Myocyte (in vitro differentiated cells): ENCODE measurements at places on chromosomes 12 and 14.

DNA sequence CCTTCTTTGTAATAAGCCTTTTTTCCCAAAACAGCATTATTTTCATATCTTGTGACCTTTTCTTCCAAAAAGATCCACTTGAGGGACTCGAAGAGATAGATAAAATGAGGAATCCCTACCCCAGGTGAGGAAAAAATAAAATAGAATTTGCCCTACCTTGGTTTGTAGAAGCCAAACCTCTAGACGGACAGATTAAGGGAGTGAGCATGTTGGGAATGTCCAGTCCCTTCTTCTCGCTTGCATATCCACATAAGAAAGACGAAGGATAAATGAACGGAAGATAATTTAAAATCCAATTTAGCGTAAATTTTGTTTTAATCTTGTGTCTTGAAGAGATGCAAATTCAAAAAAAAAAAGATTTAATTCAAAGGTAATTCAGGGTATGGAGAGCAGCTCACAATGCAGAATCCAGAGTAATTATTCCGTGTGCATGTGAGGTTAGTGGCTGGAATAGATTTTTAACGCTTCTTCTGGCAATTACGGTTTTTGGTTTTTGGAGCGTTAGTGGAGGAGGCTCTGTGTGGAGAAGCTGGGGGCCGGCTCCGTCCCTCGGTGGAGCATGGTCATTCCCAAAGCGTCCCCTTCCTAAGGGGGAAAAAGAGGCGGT, 1.5 kb downstream of the GRIN2B start:
- DNase-seq = no peak

- no peak for DNase-seq
Measured at GRCh38 chr14:69711477-69711876, 55.5 kb upstream of the SRSF5 start.

GRCh38 chr12:48991247-48992050, 7.7 kb downstream of the DDN start:
- DNase-seq = no peak

DNA sequence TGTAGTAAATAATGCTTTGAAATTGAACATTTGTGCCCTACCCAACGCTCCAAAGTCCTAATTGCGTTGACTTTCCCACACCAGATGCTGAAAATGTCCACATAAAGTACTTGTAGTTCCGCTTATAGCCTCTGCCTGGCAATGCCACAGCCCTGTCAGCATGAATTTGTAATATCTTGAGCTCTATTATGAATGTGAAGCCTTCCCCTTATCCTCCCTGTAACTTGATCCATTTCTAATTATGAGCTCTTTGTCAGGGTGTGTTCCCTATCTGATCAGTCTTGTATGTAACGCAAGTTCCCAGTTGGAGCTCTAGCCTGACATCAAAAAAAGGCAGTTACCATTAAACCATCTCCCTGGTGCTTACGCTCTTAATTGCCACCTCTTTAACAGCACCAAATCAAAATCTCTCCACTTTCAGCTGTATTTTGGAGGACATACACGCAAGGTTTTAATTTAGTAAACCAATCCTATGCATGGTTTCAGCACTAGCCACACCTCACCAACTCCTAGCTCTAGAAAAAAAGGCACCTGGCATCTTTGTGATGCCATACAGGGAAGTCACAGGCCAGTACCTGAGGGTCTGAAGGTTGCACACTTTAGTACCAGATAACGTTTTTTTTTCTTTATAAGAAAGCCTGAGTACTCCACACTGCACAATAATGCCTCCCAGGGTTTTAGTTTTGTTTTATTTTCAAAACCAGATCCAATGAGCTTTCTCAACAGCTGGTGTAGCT, 69.3 kb downstream of the EEA1 start:
- DNase-seq = peak; percentile 41

DNA sequence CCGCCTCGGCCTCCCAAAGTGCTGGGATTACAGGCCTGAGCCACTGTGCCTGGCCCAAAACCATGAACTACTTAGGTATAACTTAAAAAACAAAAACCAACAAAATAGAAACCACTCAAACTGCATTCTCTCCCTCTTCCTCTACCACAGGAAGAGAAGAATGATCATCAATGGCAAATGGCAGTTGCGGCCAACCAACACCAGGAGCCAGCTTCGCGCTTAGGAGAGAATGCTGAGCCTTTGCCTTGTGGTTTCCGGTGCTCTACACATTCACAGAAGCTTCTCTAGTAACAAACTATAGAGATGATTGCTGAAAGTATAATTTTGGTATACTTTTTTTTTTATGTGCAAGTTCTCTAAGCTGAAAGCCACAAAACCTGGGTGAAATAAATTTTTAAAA, 17.1 kb downstream of the CATSPERB start:
- DNase-seq = no peak

- no peak for DNase-seq
Measured at GRCh38 chr12:52698651-52699340, 4.5 kb downstream of the KRT77 start.

- DNase-seq = no peak
Measured at GRCh38 chr14:84937016-84937415, 592.9 kb upstream of the FLRT2 start.

GRCh38 chr12:15707516-15708199, 81.5 kb downstream of the EPS8 start:
- DNase-seq = no peak

- peak; percentile 22 for DNase-seq
Measured at GRCh38 chr14:60735416-60735815, 855 bp downstream of the MNAT1 start.

DNA sequence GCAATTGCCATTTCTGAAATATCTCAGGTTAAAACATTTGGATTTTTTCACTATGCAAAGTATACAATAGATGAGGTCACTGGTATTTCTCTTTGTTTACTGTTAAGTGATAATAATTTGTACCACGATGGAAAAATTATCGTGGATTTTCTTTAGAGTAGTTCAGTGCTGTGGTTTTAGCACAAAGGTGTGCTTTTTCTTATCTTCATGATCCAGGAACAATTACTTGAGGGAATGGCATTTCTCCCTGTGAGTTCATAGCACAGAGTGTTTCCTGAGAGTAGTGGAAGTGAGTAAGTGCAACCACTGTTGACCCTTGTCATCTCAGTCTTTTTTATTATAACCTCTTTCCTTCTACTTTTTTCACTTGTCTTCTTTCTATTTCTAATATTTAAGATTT, 86.8 kb downstream of the FGD4 start:
- no peak for DNase-seq

DNA sequence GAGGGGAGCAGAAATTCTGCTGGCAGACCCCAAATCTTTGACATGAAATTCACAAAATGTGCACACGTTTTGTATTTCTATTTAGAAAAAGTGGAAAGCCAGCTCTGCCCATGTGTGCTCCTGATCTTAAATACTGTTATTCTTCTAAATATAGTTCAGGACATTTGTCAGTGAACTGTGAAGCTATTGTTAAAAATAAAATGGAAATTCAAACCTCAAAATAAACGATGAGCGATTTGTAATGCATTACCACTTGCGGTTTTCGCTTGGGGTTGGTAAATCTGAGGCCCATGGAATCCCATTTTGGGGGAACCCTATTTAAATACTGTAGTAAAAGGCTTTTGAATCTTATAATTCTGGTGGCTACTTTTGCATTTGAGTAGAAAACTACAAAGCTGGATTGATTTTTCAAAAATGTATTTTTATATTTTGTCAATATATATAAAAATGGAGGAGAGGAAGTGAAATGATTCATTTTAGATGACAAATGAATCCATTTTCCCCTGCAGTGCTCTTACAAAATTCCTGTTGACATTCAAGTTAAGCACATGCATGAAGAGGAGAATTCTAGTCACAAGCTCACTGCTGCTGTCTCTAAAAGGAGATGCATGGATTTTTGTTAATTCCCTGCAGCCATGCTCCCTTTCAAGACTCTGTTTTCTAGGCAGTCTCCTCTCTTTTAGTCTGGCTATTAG, 47.1 kb downstream of the FLRT2 start:
- peak; percentile 79 for DNase-seq

- no peak for DNase-seq
Measured at GRCh38 chr12:85823436-85824180, 12.6 kb downstream of the RASSF9 start.

DNA sequence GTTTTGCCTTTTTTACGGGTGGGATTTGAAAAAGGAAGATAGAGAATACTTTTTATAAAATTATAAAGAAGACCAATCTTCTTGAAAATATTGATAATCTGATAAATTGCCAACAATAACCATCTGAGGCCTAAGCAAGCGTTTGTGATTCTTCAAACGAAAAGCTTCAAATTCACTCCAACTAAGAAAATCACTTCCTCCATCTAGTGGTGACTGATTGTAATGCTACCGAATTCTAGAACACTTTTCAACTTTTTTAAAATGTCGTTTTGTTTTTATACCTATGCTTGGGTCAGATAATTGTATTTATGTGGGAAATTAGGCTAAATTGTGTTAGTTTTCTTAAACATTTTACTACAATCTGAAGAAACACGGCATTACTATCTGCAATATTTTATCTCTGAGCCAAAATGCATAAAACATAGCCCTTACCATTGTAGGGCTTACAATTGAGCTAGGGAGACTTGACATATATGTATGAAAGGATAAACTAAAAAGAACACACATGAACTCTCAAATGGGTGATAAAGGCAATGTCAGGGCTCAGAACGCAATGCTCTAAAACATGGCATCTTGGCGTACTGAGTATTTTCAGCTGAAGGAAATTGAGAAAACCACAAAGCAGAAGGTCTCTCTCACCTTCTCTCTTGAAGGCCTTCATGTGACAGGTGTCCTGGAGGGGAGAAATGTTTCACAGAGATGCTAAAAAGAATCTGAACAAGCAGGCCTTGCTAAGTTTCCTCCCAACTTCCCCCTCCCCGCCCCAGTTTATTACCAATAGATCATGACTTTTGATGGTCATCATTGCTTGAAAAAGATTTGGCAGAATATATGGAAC, 36.8 kb upstream of the G2E3 start:
- DNase-seq = peak; percentile 52

- DNase-seq = no peak
Measured at GRCh38 chr12:123657211-123657610, 13.7 kb upstream of the TCTN2 start.

DNA sequence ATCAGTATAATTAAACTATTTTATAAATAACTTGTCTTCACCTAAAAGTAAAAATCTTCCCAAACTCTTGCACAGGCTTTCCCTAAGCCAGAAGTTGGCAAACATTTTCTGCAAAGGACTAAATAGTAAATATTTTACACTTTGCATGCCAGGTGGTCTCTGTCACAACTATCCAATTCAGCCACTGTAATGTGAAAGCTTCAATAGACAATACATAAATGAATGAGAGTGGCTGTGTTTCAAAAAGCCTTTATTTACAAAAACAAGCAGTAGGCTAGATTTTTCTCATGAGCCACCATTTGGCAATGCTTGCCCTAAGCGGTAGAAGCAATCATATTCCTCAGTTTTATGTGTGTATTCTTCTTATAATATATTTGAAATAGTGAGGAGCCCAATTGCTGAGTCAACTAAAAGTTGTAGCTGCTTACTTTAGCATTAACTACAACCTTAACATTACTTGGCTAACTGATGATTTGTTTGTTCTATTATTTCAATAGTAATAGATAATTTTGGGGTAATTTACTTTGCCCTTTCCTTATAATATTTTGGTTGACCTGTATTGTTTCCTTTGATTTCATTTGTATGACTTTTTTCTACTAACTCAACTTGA, 236.0 kb upstream of the SYT1 start:
- no peak for DNase-seq

- no peak for DNase-seq
Measured at GRCh38 chr12:102496591-102496990, 16.2 kb upstream of the IGF1 start.

- DNase-seq = no peak
Measured at GRCh38 chr12:111417784-111418593, 12.3 kb downstream of the SH2B3 start.

DNA sequence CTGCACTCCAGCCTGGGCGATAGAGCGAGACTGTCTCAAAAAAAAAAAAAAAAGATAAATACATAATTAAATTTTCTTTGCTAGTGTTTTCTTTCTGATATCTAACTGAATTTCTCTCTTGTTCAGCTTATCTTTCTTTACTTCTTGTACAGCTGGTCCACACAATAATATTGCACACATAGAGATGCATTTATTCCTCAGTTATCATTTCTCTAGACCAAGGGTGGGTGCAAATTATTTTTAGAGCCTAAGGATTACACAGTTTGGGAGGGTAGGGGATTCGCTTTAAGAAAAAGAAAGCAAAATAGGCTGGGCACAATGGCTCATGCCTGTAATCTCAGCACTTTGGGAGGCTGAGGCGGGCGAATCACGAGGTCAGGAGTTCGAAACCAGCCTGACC, 17.9 kb downstream of the A2ML1 start:
- DNase-seq = no peak

- DNase-seq = no peak
Measured at GRCh38 chr12:57965766-57966165, 24.4 kb downstream of the ATP23 start.

- peak; percentile 98 for DNase-seq
Measured at GRCh38 chr14:73752297-73752992, 38.3 kb upstream of the PNMA1 start.

GRCh38 chr12:104590022-104590421, 133.3 kb downstream of the CHST11 start:
- no peak for DNase-seq

- DNase-seq = no peak
Measured at GRCh38 chr14:78486081-78486480, 315.9 kb downstream of the NRXN3 start.

DNA sequence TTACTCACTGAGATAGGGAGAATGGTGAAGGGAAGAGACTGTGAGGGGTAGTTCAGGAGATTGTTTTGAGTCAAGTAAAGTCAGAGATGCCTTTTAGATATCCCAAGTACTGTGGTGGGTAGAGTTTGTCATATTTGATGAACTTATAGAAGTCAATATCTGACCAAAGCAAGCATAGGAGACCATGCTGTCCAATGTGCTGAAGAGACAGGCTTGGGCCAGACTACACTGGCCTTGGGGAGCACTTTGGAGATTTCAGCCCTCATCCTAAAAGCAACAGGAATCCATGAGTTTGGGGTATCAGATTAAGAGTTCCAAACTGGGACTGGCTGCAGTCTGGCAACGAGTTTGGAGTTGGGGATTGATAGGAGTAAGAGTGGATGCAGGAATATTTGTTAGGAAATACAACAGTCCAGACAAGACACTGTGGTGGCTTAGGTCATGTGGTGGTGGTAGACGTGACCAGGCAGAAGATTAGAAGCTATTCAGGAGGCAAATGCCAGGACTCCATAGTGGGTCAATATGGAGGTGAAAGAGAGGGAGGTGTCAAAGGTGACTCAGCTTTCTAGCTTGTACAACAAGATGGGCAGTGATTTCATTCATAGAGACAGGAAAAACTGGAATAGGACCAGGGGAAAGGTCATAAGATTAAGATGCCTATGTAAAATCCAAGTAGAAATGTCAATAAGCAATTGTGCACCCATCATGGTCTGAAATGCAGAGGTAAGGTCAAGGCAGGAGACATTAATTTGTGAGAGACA, 81.9 kb downstream of the FAR2 start:
- DNase-seq = no peak
